ENCODE measurements at places on chromosomes 6 and 20.

GRCh38 chr6:101181006-101181405 is 212.5 kb upstream of the GRIK2 start:
- no peak for DNase-seq

DNA sequence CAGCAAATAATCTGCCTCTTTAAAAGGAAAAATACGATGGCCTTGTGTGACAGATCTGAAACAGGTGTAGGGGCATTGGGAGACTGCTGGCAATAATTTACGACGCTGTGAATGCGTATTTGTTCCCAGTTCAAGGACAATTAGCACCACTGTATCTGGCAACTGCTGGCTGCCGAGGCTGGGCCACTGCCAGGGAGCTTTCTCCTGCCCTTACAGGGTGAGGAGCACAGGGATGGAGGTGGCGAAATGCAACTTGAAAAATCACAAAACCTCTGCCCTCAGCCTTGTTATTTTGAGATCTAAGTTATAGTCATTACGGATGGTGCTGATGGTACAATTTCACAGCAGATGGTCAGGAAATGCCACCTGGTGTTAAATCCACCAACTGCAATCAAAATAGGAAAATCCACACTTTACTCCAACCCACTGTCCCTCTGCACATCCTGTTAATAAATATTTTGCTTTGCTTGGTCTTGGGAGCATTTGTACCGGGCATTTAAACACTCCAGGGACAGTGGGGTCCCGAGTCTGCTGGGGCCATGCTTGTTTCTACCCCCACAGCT is 6.4 kb downstream of the MYLK4 start:
- DNase-seq, result no peak

DNA sequence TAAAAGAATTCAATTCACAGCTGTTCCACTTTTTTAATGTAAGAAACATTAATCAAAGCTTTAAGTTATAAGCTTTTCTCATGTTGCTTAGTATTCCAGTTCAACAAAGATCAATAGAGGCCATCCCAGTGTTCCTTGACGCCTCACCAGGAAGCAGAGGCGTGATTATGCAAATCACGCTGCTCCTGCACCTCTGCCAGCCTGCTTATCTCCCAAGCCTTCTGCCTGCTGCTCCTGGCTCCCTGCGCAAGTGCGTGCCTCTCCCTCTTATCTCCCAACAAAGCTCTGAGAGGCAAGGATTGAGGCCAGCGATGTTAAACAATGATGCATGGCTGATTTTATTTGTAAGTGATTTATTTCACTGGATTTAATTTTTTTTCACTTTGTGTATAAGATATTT is 42.8 kb downstream of the INSM1 start:
- DNase-seq, result no peak

DNA sequence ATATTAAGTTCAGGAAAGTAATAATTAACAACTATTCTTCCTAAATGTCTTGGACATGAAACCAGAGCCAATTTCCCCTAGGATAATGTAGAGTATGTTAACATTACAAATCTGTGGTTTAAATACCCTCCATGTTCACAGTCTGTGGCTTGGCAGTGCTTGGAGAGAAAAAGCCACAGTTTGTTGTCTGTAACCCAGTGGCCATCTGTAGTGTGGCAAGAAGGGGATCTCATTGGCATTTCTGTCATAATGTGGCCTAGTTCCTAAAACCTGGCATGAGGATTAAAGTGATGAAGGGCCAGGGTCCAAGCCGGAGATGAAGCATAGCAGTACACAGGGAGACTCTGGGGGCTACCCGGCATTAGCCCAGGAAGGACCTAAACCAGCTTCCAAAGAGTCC is 31.2 kb downstream of the SYNE1 start:
- peak; percentile 4 for DNase-seq

GRCh38 chr6:138979365-138979764 is 8.7 kb downstream of the REPS1 start:
- peak; percentile 17 for DNase-seq

DNA sequence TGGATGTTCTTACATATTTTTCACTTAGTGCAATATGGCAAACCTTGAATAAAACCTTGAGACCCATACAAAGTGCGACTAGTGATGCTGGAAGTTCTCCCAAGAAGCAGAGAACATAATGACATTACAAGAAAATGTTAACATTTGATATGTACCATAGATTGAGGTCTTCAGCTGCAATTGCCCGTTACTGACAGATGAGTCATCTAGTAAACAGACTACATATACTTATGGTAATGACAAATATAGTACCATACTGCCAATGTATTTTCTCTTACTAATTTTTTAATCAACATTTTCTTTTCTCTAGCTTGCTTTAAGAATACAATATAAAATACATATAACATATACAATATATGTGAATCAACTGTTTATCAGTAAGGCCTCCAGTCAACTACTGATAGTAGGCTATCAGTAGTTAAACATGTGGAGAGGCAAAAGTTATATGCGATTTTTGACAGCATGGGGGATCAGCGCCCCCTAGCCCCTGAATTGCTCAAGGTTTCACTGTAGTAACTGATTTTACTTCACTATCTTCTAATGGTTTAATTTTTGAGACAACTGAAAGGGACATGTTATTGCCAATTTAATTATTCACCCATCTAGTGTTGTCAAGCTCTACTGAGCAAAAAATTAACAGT is 166.7 kb upstream of the ADGRB3 start:
- DNase-seq, result no peak

Data from IMR-90 (cell line).